ENCODE measurements at places on chromosomes 16 and 17. TPM values are rescaled to one million over a fixed set of nuclear protein-coding genes. Genes with fewer than 3 reads are reported as not detected.

Gene LGALS9B
- not detected for total RNA-seq

Gene WDR59
- total RNA-seq: 93.3 TPM

Gene ATP1B2
- total RNA-seq: not detected

GRCh38 chr17:17525311-17525710 is 29.1 kb upstream of the RASD1 start:
- H3K4me1 ChIP-seq: no peaks in the 10 kb centered on the region
- no peak overlapping the region for H3K27ac ChIP-seq
- no peak for DNase-seq
- no peaks in the 10 kb centered on the region for H3K36me3 ChIP-seq
- H3K27me3 ChIP-seq: no peaks in the 10 kb centered on the region

Gene OTOA
- 0.60 TPM for total RNA-seq

- no peak for DNase-seq
- no peak overlapping the region for H3K27ac ChIP-seq
- H3K4me1 ChIP-seq: no peaks in the 10 kb centered on the region
- H3K4me3 ChIP-seq: no peak overlapping the region
- no peaks in the 10 kb centered on the region for H3K27me3 ChIP-seq
These were observed 41.1 kb downstream of the TANGO6 start for GRCh38 chr16:68884401-68884800.

DNA sequence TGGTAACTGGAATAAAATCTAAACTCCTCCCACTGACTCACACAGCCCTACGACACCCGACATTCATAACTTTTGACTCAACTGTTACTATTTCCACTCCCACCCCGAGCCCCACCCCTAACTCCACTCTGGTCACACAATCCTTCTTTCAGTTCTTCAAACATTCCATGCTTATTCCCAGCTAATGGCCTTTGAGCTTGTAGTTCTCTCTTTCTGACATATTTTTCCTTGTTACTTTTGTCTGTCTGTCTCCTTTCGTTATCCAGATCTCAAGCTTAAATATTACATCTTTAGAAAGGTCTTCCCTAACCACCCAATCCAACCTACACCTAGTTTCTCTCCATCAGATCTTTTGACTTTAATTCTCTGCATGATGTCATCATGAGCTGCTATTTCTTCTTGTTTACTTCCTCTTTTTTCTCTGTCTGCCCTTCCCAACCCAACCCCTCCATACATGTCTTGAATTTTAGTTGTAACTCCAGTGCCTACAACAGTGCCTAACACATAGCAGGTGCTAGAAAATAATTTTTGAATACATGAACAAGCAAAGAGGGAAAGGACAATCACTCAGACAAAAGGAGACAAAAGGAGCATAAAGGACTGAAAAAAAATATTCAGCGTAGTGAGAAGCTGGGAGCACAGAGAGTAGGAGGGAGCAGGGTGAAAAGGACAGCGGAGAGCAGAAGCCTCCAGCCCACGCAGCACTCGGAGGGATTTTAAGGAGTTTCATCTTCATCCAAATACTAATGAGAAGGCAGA is 65.2 kb upstream of the SMIM36 start:
- no peak overlapping the region for H3K27ac ChIP-seq
- H3K4me3 ChIP-seq: no peak overlapping the region
- no peak for DNase-seq
- no peaks in the 10 kb centered on the region for H3K27me3 ChIP-seq

Gene GPR139
- total RNA-seq: not detected

Gene TPSD1
- total RNA-seq: not detected

Gene KRTAP4-6
- not detected for total RNA-seq

DNA sequence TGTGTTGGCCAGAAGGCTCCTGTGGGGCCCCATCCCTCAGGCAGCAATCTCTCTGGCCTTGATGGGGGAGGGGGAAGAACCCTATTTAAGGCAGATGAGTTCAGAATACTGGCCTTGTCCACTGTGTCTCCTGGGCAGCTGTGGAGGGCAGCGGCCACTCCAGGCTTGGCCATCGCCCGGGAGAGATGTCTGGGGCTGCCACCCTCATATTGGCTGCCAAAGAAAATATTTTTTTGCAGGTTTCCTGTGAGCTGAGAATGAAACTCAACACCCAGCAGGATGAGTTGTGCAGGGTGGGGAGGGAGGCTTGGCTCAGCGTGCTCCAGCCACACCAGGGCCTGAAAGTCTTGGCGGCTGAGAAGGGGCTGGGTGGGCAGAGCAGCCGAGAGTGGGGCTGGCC is 14.4 kb upstream of the TIMP2 start:
- no peaks in the 10 kb centered on the region for H3K27me3 ChIP-seq
- no peaks in the 10 kb centered on the region for H3K4me1 ChIP-seq
- H3K27ac ChIP-seq: no peak overlapping the region

Gene VMO1
- not detected for total RNA-seq

DNA sequence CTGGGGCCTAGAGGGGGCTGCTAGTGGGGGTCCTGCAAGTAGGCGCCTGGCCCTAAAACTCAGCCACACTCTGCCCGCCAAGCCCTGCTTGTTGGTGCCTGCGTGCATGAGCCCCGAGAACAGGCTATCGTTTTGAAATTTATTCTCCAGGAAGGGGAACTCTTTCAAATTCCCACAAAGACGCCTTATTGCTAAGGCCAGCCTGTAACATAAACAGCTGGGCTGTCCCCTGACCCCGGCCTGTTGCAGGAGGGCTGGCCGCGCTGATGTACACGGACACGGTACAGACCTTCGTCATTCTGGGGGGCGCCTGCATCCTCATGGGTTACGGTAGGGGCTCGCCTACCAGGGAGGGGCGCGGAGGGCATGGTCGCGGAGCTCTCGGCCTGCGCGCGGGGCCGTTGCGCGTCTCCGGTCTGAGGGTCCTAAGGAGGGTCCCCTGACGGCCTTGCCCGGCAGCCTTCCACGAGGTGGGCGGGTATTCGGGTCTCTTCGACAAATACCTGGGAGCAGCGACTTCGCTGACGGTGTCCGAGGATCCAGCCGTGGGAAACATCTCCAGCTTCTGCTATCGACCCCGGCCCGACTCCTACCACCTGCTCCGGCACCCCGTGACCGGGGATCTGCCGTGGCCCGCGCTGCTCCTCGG is 4.3 kb downstream of the SLC5A2 start:
- peaks cover 9% of the 10 kb centered on the region for H3K4me1 ChIP-seq
- peaks cover 16% of the 10 kb centered on the region for H3K36me3 ChIP-seq
- H3K27ac ChIP-seq: no peak overlapping the region
- DNase-seq: no peak
- H3K4me3 ChIP-seq: peak overlapping the region; percentile 86

GRCh38 chr17:74368341-74369081 is 1.2 kb downstream of the GPR142 start:
- H3K27ac ChIP-seq: no peak overlapping the region
- H3K36me3 ChIP-seq: no peaks in the 10 kb centered on the region
- peak; percentile 64 for DNase-seq

DNA sequence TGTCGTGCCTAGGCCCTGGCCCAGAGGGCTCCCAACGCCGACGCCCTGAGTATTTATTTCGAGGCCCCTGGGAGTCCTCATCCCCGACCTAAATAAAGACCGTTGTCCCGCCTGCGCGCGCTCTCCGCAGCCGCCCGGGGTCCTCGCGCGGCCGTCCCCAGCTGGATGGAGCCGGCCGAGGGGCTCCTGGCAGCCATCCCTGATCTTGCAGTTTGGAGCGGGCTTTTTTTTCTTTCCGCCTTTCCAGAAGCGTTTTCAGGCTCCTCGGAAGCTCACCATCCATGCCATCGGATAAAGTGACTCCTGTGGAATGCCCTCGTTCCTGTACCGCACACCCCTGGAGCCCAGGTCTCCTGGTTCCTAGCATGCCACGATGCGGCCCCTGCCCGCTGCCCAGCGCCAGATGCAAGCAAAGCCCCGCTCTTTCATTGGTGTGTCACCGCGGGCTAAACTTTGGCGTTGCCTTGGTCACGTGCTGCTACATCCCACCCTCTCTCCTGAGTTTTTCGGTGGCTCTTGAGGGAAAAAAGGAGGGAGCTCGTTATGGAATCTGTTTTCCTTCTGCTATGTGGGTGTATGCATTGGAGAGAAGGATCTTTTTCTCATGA is 716 bp downstream of the TMEM94 start:
- H3K27me3 ChIP-seq: no peaks in the 10 kb centered on the region
- peak overlapping the region; percentile 88 for H3K27ac ChIP-seq
- H3K36me3 ChIP-seq: peaks cover 1% of the 10 kb centered on the region

- no peak for DNase-seq
- no peaks in the 10 kb centered on the region for H3K27me3 ChIP-seq
- no peak overlapping the region for H3K4me3 ChIP-seq
These were observed 323.2 kb upstream of the CDH5 start for GRCh38 chr16:66043326-66043725.

Gene P3H4
- total RNA-seq: 0.76 TPM

GRCh38 chr16:1297018-1297696 is 12.3 kb upstream of the UBE2I start:
- H3K36me3 ChIP-seq: no peaks in the 10 kb centered on the region
- peaks cover 37% of the 10 kb centered on the region for H3K4me1 ChIP-seq
- peaks cover 16% of the 10 kb centered on the region for H3K27me3 ChIP-seq
- peak overlapping the region; percentile 1 for H3K4me3 ChIP-seq
- no peak for DNase-seq
- peak overlapping the region; percentile 59 for H3K27ac ChIP-seq

Gene IRX5
- total RNA-seq: not detected

Gene CALB2
- not detected for total RNA-seq

Gene ITGAD
- 0.07 TPM for total RNA-seq

Gene C16orf89
- total RNA-seq: not detected

DNA sequence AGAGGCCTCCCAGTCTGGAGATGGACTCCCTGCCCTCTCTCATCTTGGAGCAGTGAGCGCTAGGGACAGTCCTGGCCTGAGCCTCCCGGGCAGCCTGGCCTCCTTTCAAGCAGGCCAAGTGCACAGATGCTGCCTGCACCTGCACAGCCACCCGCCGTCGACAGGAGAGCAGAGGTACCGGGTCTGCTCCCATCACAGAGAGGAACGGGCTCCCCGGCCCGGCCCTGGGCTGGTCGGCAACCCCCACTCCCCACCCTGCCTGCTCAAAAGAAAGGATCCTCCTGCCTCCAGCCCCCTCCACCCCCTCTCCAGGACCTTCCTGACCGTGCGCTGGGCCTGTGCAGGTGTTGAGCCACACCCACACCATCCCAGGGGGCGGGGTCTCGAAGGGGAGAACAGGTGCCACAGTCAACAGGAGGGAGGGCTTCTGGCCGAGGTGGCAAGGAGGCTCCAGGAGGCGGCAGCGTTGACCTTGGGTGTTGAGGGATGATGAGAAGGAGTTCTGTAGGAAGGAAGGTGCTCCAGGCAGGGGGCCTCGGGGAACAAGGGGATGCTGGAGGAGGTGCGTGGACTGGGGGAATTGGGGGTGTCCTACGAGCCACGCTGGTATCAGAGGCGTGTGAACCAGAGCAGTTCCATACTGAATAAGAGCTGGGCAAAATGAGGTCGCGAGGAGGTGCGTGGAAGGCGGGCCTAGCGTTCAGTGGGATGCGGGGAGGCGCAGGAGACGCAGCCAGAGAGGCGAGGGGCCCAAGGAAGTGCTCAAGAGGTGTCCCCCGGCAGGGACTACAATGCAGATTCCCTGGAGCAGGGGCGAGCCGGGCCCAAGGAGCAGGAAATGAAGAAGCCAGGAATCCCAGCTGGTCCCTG is 967 bp upstream of the CDH15 start:
- H3K4me1 ChIP-seq: peaks cover 16% of the 10 kb centered on the region
- H3K36me3 ChIP-seq: no peaks in the 10 kb centered on the region
- peak overlapping the region; percentile 66 for H3K4me3 ChIP-seq
- no peak overlapping the region for H3K27ac ChIP-seq
- peaks cover 2% of the 10 kb centered on the region for H3K27me3 ChIP-seq
- no peak for DNase-seq

Gene FBXW10
- 0.07 TPM for total RNA-seq

- no peaks in the 10 kb centered on the region for H3K36me3 ChIP-seq
- H3K27ac ChIP-seq: no peak overlapping the region
- DNase-seq: no peak
These were observed 507.5 kb upstream of the HSBP1 start for GRCh38 chr16:83300326-83300725.
